Breast epithelium (tissue), 4 donors: ENCODE measurements at places on chromosomes 7 and 10. TPM values are rescaled to one million over a fixed set of nuclear protein-coding genes. Genes with fewer than 3 reads are reported as not detected.

DNA sequence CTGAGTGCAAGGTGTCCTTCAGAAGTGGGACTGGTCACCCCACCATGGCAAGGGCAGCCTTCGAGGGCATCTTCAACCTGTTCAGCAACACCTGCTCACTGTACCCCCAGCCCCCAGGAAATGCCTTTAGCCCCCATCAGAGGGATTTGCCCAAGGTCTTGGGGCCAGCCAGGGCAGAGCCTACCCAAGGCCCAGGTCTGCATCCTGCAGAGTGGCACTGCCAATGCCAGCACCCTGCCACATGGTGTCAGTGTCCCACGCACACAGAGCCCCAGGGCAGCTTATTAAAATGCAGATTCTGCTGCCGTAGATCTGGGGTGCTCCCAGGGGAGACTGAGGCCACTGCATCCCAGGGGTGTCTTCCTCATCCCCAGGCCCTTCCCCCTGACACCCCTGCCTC, 106.2 kb upstream of the KCTD7 start:
- DNase-seq, result no peak

DNA sequence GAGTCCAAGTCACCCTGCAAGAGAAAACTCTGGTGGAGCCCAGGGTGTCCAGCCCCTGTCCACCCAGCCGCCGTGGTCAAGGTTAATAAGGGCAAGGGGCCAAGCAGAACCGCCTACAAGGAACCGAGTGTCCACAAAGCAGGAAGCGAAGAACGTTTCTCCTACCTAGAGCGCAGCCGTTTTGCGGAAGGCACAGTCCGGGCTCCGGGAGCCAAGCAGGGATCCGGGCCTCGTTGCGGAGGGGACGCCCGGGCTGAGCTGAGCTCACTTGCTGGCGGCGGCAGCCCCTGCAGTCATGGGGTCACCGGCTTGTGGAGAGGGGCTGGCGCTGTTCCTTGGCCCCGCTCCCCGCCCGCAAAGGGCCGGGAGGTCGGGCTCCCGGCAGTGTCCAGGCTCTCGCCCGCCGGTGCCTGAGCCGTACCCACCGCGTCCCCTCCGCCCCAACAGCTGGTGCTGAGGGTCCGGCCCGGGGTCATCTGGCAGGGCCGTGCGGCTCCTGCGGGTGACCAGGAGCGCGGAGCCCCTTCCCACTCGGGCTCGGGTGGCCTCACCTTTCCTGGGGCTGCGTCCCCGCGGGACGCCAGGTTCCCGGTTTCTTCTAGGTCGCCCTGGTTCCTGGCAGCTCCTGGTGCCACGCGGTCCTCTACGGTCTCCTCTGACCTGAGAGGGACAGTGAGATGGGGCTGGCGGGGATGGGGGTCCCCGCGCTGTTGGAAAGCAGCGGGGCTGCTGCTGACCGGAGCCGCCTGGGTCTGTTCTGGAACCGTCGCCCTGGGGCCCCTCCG, 14.0 kb upstream of the ZNF273 start:
- peak; percentile 18 for DNase-seq

GRCh38 chr10:114276671-114277070, 37.6 kb downstream of the VWA2 start:
- no peak for DNase-seq

GRCh38 chr10:70088308-70088698, 35.7 kb downstream of the MACROH2A2 start:
- no peak for DNase-seq

DNA sequence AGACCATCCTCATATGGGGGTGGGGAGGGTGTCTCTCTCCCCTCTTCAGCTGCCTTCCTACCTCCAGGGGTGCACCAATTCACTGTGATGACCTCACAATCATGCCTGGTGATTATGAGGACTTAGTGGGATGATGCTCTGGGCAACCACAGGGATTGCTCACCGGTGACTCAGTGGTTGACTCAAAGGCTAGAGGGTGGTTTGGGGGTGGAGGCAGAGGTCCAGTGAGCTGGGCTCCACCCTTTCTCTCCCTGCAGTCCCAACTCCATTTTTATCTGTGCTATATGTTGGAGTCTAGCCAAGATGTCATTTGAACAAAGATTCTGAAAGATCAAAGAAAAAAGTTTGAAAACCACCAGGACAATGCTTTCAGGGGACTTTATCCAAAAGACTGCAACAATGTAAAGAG, 286.9 kb downstream of the KCNMA1 start:
- no peak for DNase-seq

The ABHD11 gene
- total RNA-seq, result 36.4 TPM

The POLR2J2 gene
- 1.6 TPM for total RNA-seq

DNA sequence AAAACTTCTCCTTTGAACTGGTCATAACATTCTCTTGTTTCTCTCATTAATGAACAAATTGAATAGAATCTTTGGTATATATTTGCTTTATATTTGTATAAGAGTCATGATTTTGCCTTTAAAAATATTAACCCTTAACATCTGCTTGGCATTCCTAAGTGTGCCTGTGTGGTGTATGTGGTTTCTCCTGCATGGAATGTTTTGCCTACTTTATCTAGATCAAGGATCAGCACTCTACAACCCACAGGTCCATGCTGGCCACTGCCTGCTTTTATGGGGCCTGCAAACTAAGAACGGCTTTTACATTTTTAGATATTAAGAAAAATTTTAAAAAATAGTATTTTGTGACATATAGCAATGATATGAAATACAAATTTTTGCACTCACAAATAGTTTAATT, 4.3 kb upstream of the LAMB4 start:
- no peak for DNase-seq

- no peak for DNase-seq
Observed at GRCh38 chr10:77547307-77548050, 90.1 kb downstream of the KCNMA1 start.

GRCh38 chr10:61742812-61743211, 80.1 kb downstream of the CABCOCO1 start:
- DNase-seq, result no peak

DNA sequence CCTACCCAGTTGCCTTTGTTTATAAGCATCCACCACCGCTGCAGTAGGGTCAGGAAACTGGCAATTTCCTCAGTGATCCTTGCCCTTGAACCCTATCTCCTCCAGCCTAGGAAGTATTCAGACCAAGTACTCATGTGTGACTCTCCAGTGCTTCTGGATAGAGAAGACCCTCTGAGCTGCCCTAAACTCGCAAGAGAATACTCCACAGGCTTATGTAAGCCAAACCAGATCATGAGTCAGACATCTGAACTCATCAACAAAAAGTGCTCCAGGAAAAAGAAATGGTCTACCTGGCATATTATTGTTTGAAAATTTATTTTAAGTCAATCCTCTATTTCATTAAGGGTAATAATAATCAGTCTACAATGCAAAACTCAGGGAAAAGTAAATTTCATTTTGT, 101.3 kb downstream of the KAT6B start:
- DNase-seq, result no peak

The KAZALD1 gene
- total RNA-seq, result 4.5 TPM

DNA sequence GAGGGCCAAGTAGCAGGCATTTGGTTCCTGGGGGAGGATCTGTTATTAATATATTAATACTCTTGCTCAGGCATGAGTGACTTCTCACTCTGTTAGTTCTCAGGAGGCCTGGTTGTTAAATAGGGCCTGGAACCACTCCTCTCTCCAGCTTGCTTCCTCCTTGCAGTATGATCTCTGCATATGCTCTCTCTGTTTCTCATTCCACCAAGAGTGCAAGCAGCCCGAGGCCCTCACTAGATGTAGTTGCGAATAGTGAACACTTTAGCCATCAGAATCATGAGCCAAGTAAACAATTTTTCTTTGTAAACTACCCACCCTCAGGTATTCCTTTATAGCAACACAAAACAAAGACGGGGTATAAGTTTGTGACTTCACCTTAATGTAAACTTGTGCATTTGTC, 784.3 kb downstream of the DNAJB9 start:
- no peak for DNase-seq

GRCh38 chr10:79153745-79154144, 85.0 kb downstream of the ZMIZ1 start:
- DNase-seq, result no peak

The XRCC2 gene
- total RNA-seq, result 0.98 TPM

The CYP26C1 gene
- total RNA-seq, result not detected

GRCh38 chr10:91672021-91672608, 39.2 kb upstream of the PPP1R3C start:
- no peak for DNase-seq

GRCh38 chr7:43701500-43701854, 27.8 kb downstream of the COA1 start:
- no peak for DNase-seq

The NEUROD6 gene
- not detected for total RNA-seq

GRCh38 chr7:14936554-14936953, 34.0 kb upstream of the DGKB start:
- DNase-seq, result no peak

The MORN4 gene
- 3.5 TPM for total RNA-seq

DNA sequence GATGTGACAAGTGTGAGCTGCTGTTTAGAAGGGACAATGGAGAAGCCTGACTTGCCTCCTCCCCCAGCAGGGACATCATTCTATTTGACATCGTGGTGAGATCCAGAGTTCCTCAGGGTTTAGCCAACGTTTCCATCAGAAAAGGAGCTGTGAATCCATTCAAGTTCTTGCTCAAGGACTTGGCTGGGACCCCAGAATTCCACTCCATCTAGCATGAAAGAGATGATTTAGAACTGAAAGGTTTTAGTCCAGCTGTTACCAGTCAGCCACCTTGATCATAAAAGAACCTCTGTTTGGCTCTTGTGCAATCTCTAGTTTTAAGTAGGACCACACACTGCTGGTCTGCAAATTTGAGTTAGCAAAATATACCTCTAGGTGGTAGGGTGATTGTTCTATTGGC, 337.6 kb downstream of the FRMD4A start:
- peak; percentile 89 for DNase-seq

DNA sequence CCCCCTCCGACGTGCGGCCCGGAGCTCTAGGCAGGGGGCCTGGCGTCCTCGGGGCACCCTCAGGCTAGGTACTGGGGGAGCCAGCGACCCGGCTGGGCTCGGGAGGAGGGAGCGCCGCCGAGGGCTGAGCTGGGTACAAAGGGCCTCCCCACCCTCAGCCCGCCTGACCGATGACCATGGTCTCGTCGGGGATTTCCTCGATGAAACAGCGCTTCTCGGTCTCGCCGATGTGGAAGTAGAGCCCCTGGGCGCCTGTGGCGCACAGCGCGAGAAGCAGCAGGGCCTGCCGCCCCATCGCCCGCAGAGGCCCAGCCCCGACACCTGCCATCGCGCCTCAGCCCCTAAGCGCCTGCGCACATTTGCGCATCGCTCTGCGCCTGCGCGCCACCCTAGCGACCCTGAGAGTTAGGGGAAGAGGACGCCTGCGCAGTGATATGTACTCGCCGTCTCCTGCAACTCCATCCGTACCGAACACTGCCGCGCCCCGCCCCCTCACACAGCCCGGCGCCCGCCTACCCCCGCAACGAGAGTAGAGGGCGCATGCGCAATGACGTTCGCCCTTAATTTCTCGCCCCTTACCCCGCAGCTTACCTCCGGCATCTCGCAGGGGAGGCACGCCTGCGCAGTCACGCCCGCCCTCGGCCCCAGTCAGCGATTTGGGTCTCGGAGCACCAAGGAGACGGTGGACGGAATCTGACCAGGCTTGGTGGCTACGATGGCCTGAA, at the start of gene TMED4:
Gene TMED4, minus strand, starts transcription at position 353 of the 725 bp plus-strand sequence. Its CDS starts 25 bp downstream, at position 328.
- DNase-seq, result peak; percentile 99

DNA sequence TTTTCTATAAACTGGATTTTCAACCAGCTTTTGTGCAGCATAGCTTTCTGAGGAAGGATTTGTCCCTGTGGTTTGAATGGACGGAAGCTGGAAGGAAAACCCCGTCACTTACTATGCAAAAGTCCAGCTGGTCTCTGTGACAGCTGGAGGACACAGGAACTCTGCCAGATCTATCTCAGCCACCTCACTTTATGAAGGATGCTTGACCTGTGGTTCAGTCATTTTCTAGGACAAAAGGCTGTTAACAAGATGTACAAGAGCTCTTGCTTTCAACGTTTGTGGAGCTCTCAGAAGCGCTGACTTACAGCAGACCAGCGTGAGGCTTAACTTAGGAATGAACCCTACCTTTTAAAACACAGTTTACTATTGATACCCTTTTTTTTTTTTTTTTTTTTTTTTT, 90.8 kb downstream of the CREM start:
- no peak for DNase-seq

GRCh38 chr10:123427165-123427786, 238.9 kb upstream of the GPR26 start:
- no peak for DNase-seq

GRCh38 chr10:21572578-21572977, 38.5 kb downstream of the MLLT10 start:
- DNase-seq, result no peak

DNA sequence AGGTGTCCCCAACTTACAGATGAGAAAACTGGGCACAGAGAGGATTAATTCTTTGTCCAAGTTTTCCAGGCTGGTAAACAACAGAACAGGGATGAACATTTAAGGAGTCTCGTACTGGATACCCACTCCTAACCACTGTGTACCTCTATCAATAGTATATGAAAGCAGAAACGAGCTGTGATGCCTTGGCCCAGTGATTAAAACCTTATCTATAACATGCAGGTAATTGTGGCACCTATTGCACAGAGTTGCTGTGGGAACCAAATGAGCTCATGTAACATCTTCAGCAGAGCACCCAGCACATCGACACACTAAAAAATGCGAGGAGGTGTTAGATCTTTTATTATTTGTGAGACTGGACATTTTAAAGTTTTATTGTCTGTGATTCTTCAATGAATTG, 1.6 kb downstream of the TMEM273 start:
- DNase-seq, result no peak

GRCh38 chr10:69222157-69223027, 2.3 kb downstream of the HKDC1 start:
- DNase-seq, result no peak

The IRF5 gene
- total RNA-seq, result 11.1 TPM

GRCh38 chr7:37150180-37150579, 298.5 kb downstream of the ELMO1 start:
- no peak for DNase-seq

The EPO gene
- not detected for total RNA-seq
